ENCODE measurements at places on chromosomes 2 and 18. TPM values are rescaled to one million over a fixed set of nuclear protein-coding genes. Genes with fewer than 3 reads are reported as not detected.

- H3K4me1 ChIP-seq, result no peaks in the 10 kb centered on the region
- no peak overlapping the region for H3K27ac ChIP-seq
- no peak overlapping the region for H3K4me3 ChIP-seq
- no peak for DNase-seq
Observed at GRCh38 chr2:39017334-39017733, 103.5 kb downstream of the SOS1 start.

GRCh38 chr2:152062125-152063091 is 36.4 kb downstream of the CACNB4 start:
- no peak for DNase-seq
- H3K4me3 ChIP-seq, result no peak overlapping the region
- H3K27me3 ChIP-seq, result peaks cover 18% of the 10 kb centered on the region
- no peak overlapping the region for H3K27ac ChIP-seq

GRCh38 chr2:206230060-206230762 is 44.3 kb upstream of the ZDBF2 start:
- peaks cover 20% of the 10 kb centered on the region for H3K27me3 ChIP-seq
- H3K27ac ChIP-seq, result no peak overlapping the region
- H3K4me3 ChIP-seq, result no peak overlapping the region
- no peak for DNase-seq
- peaks cover 7% of the 10 kb centered on the region for H3K4me1 ChIP-seq
- H3K36me3 ChIP-seq, result peaks cover 15% of the 10 kb centered on the region

Gene FAM237A
- polyA plus RNA-seq, result not detected

DNA sequence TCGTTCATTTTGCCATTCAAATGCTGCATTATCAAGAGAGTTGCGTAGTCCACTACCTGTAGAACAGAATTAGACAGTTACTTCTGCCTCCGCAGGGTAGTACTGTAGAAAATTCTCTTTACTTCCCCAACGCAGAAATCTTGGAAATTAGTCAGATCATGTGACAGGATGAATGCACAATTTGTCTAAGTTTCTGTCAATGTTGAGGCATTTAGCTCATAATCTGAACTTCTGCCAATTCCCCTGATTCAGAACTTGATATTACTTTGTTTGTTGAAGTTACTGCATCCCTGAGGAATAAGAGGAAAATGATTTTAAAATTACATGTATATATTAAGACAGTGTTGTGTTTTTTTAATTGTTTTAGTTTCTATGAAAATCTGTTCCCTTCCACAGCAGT is 83.4 kb downstream of the TTC27 start:
- H3K27ac ChIP-seq, result no peak overlapping the region
- no peaks in the 10 kb centered on the region for H3K27me3 ChIP-seq
- no peak for DNase-seq
- H3K36me3 ChIP-seq, result peaks cover 42% of the 10 kb centered on the region
- peaks cover 7% of the 10 kb centered on the region for H3K4me1 ChIP-seq

Gene STARD6
- not detected for polyA plus RNA-seq

DNA sequence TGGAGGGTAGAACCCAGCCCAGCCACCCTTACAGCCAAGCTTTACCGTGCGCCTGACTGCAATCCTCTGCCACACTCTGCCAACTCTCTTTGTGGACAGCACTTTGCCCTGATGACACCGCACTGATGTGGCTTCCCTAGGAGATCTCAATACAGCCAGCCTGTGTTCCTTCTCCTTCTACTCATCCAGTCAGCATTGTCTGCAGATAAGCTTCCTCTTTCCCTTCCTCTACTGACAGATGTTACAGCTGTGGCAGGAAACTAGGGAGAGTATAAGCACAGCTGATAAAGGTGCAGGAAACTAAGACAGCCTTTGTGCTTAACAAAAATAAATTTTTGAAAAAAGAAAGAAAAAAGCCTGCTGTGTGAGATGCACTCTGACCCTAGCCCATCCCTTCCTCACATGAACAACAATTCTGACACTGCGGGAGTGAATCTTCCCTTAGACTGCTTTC is 25.0 kb downstream of the CEP68 start:
- no peak overlapping the region for H3K4me3 ChIP-seq
- no peak for DNase-seq
- H3K27ac ChIP-seq, result peak overlapping the region; percentile 68
- peaks cover 13% of the 10 kb centered on the region for H3K4me1 ChIP-seq
- H3K27me3 ChIP-seq, result no peaks in the 10 kb centered on the region
- H3K36me3 ChIP-seq, result no peaks in the 10 kb centered on the region

Gene NT5DC4
- polyA plus RNA-seq, result not detected

Measured in naive thymus-derived CD8-positive, alpha-beta T cell (primary cell).